Neural crest cell (in vitro differentiated cells): ENCODE measurements at places on chromosomes 5 and 9.

GRCh38 chr9:84620338-84620737, 49.2 kb upstream of the NTRK2 start:
- DNase-seq = no peak

GRCh38 chr9:6268826-6269397, 53.3 kb downstream of the IL33 start:
- no peak for DNase-seq

DNA sequence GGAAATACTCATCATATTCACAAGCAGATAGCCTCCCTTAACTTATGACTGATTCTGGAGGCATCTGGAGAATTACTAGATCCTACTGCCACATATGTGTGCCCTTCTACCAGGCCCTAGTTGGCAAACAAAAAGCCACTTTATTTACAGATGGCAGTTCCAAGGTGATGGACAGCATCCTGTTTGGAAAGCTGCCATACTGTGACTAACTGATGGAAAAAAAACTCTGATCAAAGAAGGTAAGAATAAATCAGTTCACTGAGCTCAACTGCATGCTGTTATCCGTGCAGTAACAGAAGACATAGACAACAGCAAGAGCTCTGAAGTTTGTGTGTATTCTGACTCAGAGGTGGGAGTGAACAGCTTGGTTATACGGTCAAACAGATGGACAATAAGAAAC, 279.8 kb upstream of the POU5F2 start:
- no peak for DNase-seq

- DNase-seq = no peak
Observed at GRCh38 chr5:128498844-128499455, 39.1 kb downstream of the FBN2 start.

GRCh38 chr9:97997330-97998276, 14.5 kb downstream of the ANP32B start:
- no peak for DNase-seq

DNA sequence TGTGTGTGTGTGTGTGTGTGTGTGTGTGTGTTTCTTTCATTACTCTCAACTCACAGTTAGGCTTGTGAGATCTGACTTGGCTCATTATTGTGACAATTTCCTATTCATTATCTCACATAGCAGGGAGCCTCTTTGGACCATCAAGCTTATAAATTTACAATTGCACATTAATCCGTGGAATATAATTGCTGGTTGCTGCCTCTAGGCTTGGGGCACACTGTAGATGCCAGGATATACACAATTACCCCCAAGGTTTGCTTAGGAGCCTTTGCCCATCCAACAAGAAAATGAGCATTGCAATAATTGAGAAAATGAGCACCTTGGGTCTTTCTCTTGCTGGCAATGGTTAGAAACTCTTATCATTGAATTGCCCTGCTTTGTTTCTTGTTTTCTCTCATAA, 161.6 kb upstream of the DMRTA1 start:
- DNase-seq = no peak

DNA sequence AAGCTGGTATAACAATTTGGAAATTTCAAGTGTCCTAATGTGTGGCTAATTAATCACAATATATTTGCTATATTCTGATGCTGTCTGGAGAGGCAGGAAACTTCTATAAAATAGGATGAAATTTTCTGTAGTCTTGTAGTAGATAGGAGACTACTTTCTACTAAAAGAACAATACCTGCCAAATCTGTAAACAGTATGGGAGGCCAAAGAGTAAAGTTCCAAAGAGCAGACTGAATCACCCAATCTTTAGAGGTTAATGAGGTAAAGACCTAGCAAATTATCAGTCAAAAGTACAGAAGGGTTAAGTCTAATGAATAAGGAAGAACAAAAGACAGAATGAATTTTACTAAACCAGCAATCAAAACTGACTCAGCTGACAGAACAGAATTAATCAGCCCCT, 52.4 kb upstream of the RGS7BP start:
- no peak for DNase-seq

DNA sequence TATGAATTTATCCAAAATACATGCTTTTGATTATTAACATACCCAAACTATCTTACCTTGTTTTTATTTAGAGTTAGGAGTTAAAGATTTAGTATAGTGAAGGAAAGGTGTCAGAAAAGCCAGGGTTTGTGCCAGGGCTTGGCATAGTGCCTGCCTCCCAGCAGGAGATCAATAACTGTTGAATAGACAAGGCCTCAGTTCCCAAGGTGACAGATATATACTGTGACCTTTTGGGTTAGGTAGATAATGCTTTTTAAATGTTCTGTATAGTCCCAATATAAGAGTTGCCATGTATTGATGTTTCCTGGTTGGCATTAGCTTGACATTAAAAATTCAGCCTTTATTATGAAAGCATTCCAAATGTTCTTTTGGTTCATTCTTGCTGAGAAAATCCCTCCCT, 121.8 kb downstream of the MCTP1 start:
- no peak for DNase-seq

DNA sequence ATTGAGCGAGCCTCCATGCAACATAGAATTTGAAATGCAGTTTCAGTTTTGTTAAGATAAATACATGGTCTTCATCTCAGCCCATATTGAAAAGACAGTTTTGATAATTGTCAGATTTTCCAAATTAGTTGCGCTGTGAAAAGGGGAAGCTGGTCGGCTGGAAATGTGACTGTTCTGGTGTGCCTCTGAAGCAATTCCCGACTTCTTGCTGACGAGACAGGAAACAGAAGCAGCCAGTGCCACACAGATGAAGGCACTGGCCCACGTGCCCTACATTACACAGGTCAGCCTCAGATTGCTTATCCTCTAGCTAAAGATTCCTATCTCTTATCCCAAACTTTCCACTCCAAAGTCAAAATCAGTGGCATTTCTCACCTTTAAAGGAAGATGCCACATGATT, 214.1 kb upstream of the TLE4 start:
- DNase-seq = no peak

GRCh38 chr9:126836216-126836615, 24.2 kb upstream of the ZBTB34 start:
- DNase-seq = no peak
